Activated CD8-positive, alpha-beta memory T cell treated with anti-CD3 and anti-CD28 coated beads for 48 hours (primary cell): ENCODE measurements at places on chromosomes 4 and X.

- no peak for DNase-seq
These were observed 586.5 kb upstream of the FTHL17 start for GRCh38 chrX:31658360-31658759.

DNA sequence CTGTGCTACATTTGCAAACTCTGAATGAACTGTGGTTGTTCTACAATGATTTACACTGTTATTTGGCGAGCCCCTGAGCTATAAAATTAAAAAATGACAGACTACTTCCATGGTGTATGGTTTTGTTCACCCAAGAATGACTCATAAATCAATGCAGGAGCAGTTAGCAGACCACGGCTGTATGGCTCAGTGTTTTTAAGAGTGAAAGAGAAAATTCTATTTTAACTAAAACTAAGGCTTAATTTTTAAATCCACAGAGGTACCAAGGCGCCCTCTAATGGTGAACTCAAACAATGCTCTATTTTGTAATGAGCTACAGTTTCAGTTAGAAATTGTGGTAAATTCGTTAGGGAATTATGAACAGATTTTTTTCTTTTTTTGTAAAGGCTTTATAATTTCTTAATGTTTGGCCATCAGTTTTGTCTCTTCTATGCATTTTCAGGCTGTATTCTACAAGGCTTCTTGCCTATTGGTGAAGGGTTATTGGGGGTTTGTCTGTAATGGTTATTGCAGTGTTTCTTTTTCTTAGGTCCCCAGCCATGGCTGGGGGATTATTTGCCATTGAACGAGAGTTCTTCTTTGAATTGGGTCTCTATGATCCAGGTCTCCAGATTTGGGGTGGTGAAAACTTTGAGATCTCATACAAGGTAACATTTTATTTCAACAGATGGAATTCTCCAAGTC is 32.5 kb downstream of the HMGB2 start:
- DNase-seq, result no peak

DNA sequence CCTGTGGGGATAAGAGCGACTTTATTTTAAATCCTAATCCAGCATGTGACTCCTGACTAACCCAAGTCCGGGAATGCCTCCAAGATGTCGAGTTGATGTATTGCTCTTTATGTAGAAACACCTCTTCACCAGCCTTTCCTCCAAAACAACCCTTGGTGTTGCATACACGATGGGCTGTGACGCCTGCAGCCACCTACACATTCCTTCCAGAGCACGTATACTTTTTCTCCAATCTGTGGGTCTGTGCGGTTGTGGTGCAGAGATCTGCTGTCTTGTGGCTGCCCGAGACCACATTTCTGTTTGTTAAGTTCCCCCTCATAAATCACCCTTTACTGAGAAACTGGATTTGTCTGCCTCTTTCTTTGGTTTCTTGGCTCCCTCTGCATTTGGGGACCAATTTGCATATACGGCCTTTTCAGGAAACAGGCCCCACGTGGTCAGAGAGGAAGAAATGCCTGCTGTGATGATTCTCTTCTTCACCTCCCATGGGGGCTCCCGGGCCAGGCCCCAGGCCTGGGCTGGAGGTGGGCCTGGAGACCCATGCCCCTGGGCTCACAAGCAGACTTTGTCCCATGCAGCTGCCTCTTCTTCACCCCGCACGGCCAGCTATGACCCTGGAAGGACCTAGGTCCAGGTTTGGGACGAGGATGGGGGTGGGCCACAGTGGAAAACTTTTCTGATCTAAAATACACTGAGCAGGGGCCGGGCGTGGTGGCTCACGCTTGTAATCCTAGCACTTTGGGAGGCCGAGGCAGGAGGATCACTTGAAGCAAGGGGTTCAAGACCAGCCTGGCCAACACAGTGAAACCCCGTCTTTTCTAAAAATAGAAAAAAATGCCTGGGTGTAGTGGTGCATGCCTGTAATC is 21.4 kb upstream of the AFAP1 start:
- DNase-seq, result peak; percentile 63

DNA sequence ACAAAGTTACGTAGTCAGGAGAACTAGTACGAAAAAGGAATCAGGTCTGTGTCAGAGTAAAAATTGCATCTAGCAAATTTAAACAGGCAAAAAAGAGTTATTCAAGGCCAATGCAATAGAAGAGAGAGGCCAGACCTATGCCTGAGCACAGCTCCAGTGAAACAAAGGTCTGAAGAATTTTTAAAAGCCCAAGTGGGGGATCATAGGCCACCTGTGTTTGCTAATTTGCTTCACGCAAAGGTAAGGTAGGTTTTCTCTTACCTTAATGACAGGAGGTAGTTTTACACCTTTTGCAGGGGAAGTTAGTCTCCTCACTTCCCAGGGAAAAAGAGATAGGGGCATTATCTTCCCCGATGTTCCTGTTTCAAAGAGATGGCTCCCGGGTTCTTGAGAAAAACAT is 448.6 kb upstream of the TECRL start:
- no peak for DNase-seq

DNA sequence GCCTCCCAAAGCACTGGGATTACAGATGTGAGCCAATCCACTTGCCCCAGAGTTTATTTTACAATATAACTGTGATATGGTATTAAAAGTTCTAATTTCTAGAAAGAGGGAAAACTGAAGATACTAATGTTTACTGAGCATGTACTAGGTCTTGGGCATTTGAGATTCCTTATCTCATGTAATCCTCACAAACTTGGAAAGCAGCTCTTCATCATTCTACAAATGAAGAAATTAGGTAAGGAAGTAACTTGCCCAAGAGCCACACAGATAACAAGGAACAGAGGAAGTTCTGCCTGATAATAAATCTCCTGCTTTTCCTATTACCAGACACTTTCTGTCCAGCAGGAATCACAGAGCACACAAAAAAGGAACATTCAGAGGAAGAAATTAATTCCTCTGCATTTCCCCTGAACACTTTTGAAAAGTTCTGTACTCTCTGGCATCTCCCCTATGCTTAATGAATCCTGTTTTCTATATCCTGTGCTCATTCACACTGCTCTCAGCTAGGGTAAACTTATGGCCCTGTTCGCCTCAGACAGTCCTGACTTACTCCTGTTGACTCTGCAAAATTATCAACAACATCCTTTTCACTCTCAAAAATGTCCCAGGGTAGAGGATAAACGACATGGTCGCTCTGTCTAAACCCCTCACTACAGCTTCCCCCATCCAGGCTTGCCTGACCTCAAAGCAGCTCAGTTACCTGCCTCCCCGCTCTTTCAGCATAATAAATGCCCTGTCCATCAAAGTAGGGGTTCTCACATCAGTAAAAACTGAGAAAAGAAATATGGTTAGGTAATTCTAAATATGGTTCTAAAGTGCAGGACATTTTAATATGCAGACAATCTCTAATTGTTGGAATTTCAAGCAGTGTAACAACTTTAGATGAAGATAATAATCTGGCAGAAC is 13.6 kb downstream of the SH3RF1 start:
- DNase-seq, result no peak

- no peak for DNase-seq
These were observed 56.1 kb downstream of the FAM193A start for GRCh38 chr4:2592572-2592971.

- no peak for DNase-seq
These were observed 46.2 kb downstream of the GPC4 start for GRCh38 chrX:133369065-133369464.

DNA sequence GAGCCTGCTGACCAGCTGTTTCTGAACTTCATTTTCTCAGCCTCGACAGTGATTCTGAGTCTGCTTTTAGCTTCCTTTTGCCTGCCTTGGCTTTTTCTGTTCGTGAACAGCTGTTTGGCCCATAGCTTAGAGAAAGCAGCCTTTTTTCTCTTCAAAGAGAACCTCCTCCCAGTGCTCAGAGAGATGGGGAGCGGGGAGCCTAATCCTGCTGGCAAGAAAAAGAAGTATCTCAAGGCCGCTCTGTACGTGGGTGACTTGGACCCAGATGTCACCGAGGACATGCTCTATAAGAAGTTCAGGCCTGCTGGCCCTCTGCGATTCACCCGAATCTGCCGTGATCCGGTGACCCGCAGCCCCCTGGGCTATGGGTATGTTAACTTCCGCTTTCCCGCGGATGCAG is 756 bp downstream of the PABPC5 start:
- DNase-seq, result no peak

- peak; percentile 74 for DNase-seq
These were observed at the start of gene FUNDC1 for GRCh38 chrX:44542567-44543325. Gene FUNDC1, minus strand, starts transcription at chrX:44542859. Its CDS starts 27 bp downstream, at chrX:44542832.

DNA sequence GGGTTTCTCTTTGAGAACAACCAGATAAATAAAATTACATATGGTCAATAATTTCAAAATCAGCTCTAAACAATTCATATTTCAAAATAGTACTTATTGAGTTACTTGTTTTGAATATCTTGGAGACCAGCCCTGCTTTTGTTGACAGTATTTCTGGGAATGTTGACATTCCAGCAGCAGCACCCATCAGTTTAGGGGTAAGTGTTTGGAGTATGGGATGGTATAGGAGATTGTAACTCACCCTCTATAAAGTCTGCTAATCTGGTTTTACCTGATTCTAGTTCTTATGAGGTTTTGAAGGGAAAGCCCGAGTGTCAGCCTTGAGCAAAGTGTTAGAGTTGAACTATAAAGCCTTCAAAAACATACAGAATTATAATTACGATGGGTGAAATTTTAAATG is 139.2 kb upstream of the ANKRD50 start:
- no peak for DNase-seq

GRCh38 chrX:3143043-3143799 is 102.0 kb downstream of the ARSF start:
- no peak for DNase-seq

- DNase-seq, result no peak
These were observed 441 bp upstream of the ARHGAP4 start for GRCh38 chrX:153926552-153926857.

- no peak for DNase-seq
These were observed 34.6 kb upstream of the LEF1 start for GRCh38 chr4:108203377-108203776.

- DNase-seq, result no peak
These were observed 220.0 kb upstream of the SPRY1 start for GRCh38 chr4:123176605-123177004.

GRCh38 chr4:25308306-25308705 is 4.3 kb upstream of the ZCCHC4 start:
- no peak for DNase-seq

DNA sequence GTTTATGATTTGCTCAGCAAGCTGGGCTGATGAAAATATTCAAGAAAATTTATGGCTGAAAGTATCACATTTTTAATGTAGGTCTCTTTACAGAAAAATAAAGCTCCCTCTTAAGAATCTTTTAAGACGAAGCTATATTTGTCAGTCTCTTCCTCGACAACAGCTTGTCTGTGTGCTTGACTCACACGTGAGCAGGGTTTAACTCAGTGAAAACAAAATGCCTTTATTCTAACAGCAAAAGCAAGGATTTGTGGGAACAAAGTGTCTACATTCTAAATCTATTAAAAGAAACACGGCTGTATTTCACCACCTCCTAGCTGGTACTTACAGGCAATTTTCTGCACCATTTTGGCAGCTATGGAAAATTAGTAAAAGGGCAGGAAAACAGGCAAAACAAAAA is 75.5 kb downstream of the NYX start:
- DNase-seq, result no peak
